NCI-H2171 (cell line): ENCODE measurements at places on chromosomes 3 and 15.

- DNase-seq: no peak
These were observed 39.7 kb downstream of the SEMA5B start for GRCh38 chr3:122987736-122988319.

GRCh38 chr3:167146911-167147310 is 233.2 kb downstream of the ZBBX start:
- DNase-seq: no peak

DNA sequence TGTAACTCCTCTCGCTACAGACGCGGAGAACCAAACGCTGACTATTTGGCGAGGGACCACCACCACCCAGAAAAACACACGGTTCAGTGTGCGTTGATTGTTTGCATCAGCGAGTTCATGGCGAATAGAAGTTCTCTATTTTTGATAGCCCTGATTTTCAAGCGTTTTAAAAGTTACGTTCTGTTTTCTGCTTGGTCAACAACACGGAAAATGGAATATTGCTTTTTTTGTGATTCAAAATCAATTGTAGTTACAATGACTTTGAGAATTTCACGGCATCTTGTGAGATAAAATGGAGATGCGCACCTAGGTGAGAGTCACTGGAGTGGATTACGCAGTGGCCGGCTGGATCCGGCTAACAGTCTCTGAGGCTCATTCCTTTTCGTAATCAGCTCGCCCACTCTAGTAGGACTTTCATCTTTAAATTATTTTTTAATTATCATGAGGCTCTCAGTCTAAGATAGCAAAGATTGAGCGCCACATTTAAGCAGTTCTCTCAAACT is 54.8 kb downstream of the CCDC54 start:
- DNase-seq: peak; percentile 34

GRCh38 chr3:66803721-66804695 is 194.1 kb upstream of the KBTBD8 start:
- DNase-seq: no peak

GRCh38 chr3:194401346-194401745 is 2.3 kb upstream of the GP5 start:
- no peak for DNase-seq

GRCh38 chr15:54033869-54034458 is 55.7 kb downstream of the UNC13C start:
- no peak for DNase-seq

GRCh38 chr3:55885721-55886120 is 398.6 kb upstream of the WNT5A start:
- no peak for DNase-seq

- DNase-seq: no peak
These were observed 182.2 kb upstream of the IL12A start for GRCh38 chr3:159806412-159806811.

DNA sequence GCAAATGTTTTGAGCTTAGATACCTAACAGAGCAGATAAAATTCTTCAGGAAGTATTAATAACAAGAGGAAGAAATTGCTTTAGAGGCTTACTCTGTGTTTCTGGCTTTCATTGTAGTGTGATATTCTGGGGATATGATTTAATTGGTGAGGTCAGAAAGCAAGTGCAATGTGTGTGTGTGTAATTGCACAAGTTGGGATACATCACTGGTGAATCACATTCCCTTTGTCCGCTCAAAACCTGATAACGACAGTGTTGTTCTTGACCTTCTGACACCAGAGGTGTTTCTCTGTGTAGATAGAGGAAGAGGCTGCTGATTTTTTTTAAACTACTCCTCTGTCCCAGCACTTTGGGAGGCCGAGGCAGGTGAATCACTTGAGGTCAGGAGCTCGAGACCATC is 161.1 kb downstream of the CACNA2D3 start:
- DNase-seq: no peak

GRCh38 chr3:172839679-172840078 is 89.2 kb downstream of the ECT2 start:
- peak; percentile 69 for DNase-seq

GRCh38 chr15:38374556-38374955 is 79.4 kb upstream of the FAM98B start:
- no peak for DNase-seq

- DNase-seq: no peak
These were observed 54.3 kb downstream of the TRIM69 start for GRCh38 chr15:44790656-44791055.

GRCh38 chr15:67824197-67824968 is 926 bp upstream of the SKOR1 start:
- no peak for DNase-seq

DNA sequence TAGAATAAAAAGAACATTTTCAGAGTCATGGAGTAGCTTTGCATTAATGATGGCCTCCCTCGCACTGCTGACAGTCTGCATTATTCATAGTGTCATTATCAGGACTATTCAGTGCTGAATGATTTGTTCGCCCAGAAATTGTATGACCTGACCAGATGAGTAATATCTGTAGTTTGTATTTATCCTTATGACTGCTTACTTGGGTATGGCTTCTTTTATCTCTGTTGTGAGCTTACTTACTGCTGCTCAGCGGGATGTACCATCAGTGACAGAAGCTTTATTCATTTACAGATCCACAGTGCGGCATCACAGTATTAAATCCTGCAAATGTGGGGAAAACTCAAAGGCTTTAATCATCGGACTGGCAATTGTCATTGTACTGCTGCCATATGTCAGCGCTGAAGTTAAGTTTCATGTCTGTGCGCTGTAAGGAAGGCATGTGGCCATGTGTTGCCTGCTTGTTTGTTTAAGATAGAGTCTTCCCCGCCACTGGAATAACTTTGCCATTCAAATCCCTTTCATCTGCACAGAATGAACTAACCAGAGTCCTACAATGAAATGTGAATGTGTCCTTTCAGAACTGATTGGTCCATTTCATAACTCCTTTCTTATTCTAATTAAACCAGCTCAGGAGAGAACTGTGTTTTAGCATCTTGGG is 262.2 kb downstream of the CHL1 start:
- no peak for DNase-seq

GRCh38 chr3:178042376-178042775 is 493.9 kb upstream of the KCNMB2 start:
- no peak for DNase-seq

GRCh38 chr3:10570196-10570946 is 65.0 kb upstream of the ATP2B2 start:
- no peak for DNase-seq

DNA sequence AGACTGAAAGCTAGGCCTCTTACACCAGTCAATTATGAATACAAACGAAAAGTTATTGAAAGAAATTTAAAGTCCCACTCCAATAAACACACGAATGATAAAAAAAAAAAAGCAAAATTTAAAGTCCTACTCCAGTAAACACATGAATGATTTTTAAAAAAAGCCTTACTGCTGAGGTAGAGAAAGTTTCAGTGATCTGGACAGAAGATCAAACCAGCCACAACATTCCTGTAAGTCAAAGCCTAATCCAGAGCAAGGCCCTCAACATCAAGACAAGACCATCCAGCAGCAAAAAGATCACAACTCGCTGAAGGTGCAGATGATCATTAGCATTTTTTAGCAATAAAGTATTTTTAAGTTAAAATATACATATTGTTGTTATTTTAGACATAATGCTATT is 95.6 kb upstream of the LIPC start:
- no peak for DNase-seq
